HT-29 (cell line): ENCODE measurements at places on chromosomes 13 and 19. TPM values are rescaled to one million over a fixed set of nuclear protein-coding genes. Genes with fewer than 3 reads are reported as not detected.

- peak; percentile 31 for DNase-seq
Observed at GRCh38 chr13:60335531-60335930, 61.5 kb upstream of the TDRD3 start.

GRCh38 chr19:39845584-39845932, 621 bp downstream of the FBL start:
- DNase-seq = peak; percentile 67

GRCh38 chr13:40776681-40777165, 5.7 kb upstream of the MRPS31 start:
- DNase-seq = no peak

DNA sequence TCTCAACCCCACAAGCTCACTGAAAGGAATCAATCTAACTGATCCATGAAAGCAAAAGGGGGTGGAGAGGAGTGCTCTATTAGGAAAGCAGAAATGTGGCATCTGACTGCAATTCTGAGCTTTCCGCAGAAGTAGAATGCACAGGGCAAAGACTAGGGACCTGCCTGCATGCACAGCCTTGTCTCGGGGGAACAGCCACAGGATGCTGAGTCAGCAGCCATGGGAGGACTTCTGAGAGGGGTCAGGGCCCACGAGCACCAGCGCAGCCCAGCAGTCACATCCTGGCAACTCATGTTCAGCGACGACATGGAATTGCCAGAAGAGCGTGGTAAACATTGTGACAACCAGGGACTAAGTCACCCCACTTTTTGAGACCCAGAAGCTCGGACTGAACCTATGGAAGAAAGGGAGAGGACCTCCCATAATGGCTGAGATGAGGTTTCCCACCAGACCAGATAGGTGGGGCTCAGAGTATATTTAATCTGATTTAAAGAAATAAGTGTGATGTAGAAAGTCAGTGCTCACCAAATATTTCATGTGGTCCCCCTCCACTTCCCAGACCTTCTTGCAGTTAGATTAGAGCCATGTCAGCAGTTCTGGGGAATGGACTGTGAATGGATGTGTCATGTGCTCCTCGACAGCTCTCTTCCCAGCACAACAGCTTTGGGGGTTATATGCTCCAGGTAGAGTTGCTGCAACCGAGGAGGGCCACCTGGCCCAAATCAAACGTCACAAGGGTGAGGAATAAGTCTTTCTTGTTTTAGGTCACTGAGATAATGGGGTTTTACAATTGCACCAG, 32.6 kb downstream of the STOML3 start:
- no peak for DNase-seq

DNA sequence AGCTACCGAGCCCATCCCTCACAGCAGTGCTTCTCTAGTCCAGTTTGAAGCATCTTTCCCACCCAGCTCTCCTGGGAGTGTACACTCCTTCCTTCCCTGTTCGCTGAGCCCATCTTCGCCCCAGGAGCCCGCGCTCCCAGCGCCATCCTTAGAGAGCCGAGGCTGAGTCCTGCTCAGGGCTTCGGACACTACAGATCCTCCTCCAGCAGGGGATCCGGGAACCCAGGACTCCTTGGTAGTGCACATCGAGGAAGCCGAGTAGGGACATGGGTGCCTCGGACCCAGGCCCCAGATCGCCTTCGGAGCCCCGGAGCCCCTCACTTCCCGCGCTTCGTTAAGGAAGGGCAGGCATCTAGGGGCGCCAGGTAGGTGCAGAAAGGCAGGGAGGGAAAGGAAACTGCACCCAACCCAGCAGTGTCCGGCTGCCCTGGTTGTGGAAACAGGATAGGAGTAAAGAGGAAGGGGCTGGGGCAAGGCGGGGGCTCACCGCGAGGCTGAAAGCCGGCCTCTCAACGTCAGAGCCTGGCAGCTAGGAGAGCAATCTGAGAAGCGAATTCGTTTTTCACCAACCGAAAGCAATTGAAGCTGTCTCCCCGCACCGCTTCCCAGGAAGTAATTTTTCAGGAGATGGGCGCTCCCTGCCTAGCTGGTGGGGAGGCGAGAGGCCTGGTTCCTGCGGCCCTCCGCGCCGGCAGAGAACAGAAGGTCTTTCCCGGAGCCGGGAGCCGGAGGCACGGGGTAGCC, 1.0 kb downstream of the PDX1 start:
- peak; percentile 83 for DNase-seq

DNA sequence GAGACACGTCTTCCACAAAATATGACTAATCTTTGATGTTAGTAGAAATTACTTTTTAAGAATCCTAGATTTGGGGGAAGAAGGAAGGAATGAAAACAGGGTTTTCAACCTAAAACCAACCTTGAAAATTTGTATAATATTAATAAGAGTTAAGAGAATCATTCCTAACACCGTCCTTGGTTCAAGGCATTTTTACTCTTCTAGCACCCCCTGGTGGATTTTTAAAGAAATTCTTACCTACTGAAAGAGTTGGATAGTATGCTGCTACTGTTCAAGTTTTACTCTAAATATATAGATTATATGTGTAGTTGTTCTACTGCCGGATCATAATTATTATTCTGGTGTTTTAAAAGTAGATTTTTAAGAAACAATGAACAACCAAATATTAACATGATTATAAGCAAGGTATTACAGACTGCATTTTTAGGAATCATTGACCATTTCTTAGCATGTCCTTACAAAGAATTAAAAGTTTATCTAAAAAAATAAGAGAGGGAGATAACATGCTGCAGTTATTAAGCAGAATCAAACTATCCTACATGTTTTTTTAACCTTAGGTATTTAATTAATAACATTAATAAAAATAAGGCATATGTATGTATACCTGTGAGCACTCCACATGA, 7.4 kb upstream of the SLITRK6 start:
- peak; percentile 91 for DNase-seq

DNA sequence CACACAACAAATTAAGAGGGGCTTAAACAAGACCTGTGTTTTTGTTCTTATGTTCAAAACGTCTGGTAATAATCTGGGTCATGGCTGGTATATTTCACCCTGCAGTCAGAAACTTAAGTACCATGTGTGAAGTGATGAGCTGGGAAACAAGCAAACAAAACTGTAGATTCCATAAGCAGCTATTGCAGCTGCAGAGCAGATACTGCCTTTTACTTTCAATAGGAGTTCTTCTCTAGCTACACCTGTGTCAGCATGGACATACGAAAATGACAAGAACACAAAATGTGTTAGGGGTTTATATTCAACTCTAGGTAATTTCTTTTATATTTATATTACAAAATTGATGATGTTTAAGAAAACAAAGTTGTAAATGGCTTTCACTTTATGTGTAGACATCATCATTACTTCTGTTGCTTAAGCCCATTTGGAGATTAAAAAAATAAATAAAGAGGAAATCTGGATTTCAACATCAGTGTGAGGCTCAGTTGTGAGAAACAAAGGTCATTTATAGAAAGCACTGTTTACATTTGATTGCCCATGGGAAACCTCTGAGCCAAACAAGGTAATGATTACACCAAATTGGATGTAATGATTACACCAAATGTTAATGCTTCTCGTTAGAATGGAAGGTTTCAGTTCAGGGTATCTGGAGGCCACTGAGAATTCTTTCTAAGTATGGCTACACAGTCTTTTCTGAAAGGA, 451.0 kb upstream of the SLC10A2 start:
- DNase-seq = peak; percentile 32

DNA sequence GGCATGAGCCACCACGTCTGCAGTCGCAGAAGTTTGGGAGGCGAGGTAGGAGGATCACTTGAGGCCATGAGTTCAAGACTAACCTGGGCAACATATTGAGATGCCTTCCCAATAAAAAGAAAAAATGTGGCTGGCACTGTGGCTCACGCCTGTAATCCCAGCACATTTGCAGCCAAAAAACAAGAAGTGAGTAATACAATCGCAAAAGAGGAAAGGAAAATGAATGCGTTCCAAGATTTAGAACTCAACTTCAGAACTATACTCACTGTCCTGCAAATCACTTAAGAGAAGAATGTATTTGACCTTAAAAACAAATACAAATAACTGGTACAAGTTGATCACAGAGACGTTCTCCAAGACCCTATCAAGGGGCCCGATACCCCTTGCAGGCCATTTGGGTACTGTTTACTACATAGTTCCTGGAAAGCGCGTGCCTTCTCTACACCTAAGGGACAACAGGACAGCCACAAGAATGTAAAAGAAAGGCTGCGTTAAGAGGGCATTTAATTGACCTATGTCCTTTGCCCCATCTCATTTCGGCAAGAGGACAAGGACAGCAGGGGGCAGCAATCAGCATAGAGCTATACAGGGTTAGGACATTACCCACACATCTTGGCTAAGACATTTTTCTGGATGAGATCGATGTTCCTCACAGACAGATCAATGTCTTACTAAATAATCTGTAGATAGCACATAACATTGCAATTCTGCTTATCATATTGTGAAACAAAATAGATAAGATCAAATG, 41.3 kb downstream of the FLT3 start:
- DNase-seq = peak; percentile 87

Gene ZNF835
- not detected in 2 replicates for total RNA-seq

Gene ODAD3
- not detected in 2 replicates for total RNA-seq

Gene KCNRG
- not detected in 2 replicates for total RNA-seq

Gene ATP12A
- not detected in 2 replicates for total RNA-seq

Gene VASP
- 443 and 506 TPM in 2 replicates for total RNA-seq

Gene KIR2DL4
- total RNA-seq = not detected in 2 replicates
